ENCODE measurements at places on chromosomes 5 and 9. TPM values are rescaled to one million over a fixed set of nuclear protein-coding genes. Genes with fewer than 3 reads are reported as not detected.
A peak's percentile ranks its signal among the peaks of the same experiment; 100 is the strongest.

GRCh38 chr5:31078956-31079355, 114.5 kb upstream of the CDH6 start:
- H3K4me3 ChIP-seq: no peak overlapping the region
- no peak for DNase-seq
- no peaks in the 10 kb centered on the region for H3K4me1 ChIP-seq
- no peak overlapping the region for H3K27ac ChIP-seq

DNA sequence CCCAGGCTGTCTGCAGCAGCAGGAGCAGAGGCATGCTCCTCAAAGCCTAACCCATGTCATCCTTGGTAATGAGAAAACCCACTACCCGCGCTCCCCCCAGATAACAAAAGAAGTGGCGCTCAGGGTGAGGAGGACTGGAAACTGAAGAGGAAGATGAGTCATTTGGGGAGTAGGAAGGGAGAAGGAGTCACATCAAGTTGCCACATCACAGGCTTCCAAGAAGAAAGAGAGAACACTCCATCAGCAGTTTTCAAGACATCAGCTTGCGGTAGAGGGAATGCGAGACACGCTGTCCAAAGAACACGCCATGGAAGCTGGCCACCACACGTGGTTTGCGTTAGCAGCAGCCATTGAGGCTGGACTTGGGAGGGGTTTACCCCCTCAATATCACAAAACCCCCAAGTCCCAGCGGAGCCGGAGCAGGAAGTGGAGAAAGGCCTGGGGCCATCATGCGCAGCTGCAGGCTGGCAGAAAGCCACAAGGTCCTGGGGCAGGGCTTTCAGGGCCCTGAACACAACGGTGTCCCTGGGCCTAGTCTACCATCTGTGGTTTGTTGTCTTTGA, 41.5 kb downstream of the SH3PXD2B start:
- peaks cover 2% of the 10 kb centered on the region for H3K36me3 ChIP-seq
- DNase-seq: no peak
- no peaks in the 10 kb centered on the region for H3K4me1 ChIP-seq
- H3K27me3 ChIP-seq: no peaks in the 10 kb centered on the region

GRCh38 chr9:135321580-135321979, 158.0 kb upstream of the PPP1R26 start:
- no peaks in the 10 kb centered on the region for H3K36me3 ChIP-seq
- DNase-seq: no peak
- H3K4me3 ChIP-seq: no peak overlapping the region
- no peaks in the 10 kb centered on the region for H3K27me3 ChIP-seq
- no peak overlapping the region for H3K27ac ChIP-seq

The TEX48 gene
- not detected for total RNA-seq

DNA sequence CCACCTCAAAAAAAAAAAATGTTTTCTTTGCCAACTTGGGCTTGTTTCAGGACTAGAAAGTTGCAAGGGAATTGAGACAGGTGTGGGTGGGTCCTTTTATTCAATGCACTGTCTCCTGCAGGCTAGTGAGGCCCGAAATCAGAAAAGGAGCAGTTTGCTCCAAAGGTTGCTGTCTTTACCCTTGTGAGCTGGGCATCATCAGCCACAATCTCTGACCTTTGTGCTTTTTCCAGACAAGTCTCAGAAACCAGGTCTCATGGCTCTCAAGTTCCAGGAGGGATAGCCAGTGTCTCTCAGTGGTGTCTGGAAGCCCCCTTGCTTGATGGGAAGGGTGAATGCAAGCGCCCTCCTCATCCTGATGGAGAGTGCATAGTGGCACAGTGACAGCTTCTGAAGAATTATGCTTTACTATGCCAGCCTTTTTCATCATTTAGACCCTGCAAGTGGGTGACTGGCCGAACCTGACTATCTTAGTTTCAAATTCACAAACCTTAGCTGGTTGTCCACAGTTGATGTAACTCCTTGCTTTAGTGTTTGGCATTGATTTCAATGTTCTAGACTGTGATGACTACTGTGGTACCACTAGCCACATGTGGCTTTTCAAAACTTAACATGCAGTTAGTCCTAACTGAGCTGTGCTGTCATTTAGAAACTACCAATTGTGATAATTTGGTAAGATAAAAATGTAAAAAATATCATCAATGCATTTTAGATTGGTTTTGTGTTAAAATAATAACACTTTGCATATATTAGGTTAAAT, 468.6 kb downstream of the GADD45G start:
- H3K36me3 ChIP-seq: no peaks in the 10 kb centered on the region
- H3K4me1 ChIP-seq: no peaks in the 10 kb centered on the region
- no peak overlapping the region for H3K4me3 ChIP-seq
- no peak for DNase-seq
- H3K27ac ChIP-seq: no peak overlapping the region

DNA sequence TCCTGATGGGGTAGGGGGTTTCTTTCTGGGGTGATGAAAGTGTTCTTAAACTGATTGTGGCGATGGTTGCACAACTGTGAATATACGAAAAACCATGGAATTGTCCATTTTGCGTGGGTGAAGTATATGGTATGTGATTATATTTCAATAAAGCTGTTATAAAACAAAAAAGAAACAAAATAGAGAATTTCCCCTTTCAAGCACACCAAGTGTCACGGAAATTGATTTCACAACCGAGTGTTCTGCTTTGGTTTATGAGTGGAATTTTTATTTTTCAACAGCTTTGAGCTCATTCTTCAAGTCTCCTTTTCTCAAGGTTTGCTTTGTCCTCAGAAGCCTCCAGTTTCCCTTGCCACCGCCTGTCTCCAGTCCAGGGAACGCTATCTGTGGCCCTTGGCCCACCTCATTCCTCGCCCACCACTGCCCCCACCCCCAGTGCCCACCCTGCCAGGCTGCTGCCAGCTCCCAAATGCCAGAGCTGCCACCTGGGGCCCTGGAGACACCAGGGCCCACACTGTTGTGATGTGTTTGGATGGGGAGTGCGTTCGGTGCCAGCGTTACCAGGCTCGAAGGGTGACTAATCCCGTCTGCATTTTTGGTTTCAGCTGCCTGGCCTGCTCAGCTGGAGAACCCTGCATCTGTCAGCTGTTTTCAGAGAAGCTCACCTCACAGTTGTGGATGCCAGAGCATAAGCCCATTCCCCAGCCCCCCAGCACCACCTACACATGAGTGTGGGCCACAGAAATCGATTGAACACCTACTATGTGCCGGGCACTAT, 30.4 kb downstream of the DUSP1 start:
- H3K36me3 ChIP-seq: no peaks in the 10 kb centered on the region
- peak; percentile 89 for DNase-seq
- no peak overlapping the region for H3K4me3 ChIP-seq
- no peaks in the 10 kb centered on the region for H3K27me3 ChIP-seq
- H3K4me1 ChIP-seq: peaks cover 2% of the 10 kb centered on the region

DNA sequence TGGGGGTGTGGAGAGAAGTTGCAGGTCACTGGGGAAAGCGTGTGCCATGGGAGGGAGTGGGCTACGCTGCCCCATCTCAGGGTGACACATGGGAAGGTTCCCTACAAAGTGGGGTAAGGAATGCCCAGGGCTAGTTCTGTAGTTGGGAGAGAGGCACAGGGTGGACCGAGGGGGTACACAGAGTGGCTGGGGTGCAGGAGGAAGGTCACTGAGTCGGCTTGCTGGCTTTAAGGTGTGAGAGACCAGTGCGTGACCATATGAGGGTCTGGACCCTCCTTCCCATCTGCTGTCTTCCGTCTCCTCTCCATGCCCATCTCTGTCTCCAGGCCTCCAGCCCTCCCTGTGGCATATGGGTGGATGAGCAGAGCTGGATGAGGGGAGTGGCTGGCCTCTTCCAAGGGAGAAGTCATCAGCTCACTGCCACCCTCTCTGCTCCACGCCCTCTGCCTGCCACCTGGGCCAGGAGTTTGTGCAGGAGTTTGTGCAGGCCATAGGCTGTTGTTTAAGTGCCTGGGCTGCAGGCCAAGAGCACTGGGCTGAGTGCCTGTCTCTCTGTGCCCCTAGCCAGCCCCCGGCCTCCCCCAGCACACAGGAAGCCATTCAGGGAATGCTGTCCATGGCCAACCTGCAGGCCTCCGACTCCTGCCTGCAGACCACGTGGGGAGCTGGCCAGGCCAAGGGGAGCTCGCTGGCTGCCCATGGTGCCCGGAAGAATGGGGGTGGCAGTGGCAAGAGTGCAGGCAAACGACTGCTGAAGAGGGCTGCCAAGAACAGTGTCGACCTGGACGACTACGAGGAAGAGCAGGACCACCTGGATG, 96.8 kb downstream of the PHF2 start:
- H3K36me3 ChIP-seq: no peaks in the 10 kb centered on the region
- H3K27me3 ChIP-seq: no peaks in the 10 kb centered on the region
- no peak overlapping the region for H3K27ac ChIP-seq
- no peak for DNase-seq

The CDC14B gene
- 19.6 TPM for total RNA-seq

The CACNA1B gene
- total RNA-seq: 0.03 TPM

Measured in kidney (tissue), 22 donors.